ENCODE measurements at places on chromosomes 11 and 22.

- DNase-seq = no peak
Observed at GRCh38 chr22:37153901-37154300, 4.2 kb upstream of the IL2RB start.

DNA sequence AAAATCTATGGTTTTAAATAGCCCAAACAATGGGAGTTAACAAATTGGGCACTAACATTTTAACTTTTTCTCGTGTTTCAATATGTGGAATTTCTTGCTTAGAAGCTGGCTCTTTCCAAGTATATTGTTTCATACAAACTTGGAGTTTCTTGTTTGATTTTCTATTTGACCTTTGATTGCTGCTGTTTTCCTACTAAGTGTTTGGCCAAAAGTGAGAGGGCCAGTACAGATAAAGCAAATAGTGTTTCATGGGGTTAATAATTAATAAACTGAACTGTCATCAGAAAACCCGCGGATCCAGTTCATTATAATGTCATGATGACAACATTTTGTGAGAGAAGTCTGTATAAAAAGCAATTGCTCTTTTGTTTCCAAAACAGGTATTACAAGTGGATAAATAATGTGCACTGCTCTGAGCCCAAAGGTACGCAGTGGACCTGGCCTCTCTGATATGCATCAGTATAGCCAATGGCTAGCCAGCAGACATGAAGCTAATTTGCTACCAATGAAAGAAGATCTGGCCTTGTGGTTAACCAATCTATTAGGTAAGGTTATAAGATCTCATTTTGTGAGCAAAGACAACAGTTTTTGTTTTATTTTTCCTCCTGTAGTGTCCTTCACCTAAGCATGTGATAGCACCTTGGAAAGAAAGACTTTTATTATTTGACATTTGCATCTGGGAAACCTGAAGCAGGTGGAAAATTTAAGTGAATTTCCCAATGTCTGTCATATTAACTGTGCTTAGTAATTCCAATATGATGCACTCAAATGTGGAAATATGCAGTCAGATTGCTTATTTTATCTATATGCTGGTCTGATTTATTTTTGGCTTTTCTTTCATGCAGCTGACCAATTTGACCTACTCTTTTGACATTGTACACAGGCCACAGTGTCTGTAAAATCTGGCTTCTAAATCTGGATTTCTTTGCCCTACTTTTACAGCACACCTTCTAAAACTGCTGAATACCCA is 8.3 kb downstream of the GAS2 start:
- DNase-seq = no peak

DNA sequence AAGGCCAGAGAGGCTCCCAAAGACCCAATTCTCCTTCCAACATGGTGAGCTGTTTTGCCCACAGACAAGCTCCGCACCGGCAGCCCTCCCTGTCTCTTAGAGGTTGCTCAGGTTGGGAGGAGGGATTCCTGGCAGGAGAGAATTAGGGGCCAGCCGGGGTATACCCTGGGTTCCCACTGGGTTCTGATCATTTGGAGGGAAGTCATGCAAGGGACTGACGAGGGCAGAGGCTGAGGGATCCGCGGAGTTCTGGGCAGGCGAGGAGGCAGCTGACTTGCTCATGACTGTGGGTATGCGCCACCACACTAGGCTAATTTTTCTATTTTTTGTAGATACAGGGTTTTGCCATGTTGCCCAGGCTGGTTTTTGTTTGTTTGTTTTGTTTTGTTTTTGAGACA is 4.6 kb downstream of the ST3GAL4 start:
- no peak for DNase-seq

GRCh38 chr11:109851780-109852390 is 241.3 kb upstream of the ZC3H12C start:
- no peak for DNase-seq

DNA sequence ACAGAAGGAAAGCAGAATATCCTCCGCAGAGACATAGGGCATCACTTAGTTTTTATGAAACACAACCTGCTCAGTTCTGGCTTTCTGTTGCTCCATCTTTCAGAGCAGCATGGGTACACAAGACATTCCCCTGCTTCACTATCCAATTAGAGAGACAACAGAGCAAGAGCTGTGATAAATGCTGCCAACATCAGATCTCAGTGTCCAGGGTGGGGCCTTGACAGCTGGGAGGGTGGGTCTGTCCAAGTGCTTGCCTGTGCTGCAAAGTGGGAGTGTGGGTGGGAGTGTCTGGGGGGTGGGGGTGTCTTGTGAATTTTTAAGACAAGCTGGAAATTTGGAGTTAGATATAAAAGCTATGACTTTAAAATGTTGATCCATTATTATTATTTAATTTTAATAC is 369.6 kb downstream of the TENM4 start:
- DNase-seq = no peak

DNA sequence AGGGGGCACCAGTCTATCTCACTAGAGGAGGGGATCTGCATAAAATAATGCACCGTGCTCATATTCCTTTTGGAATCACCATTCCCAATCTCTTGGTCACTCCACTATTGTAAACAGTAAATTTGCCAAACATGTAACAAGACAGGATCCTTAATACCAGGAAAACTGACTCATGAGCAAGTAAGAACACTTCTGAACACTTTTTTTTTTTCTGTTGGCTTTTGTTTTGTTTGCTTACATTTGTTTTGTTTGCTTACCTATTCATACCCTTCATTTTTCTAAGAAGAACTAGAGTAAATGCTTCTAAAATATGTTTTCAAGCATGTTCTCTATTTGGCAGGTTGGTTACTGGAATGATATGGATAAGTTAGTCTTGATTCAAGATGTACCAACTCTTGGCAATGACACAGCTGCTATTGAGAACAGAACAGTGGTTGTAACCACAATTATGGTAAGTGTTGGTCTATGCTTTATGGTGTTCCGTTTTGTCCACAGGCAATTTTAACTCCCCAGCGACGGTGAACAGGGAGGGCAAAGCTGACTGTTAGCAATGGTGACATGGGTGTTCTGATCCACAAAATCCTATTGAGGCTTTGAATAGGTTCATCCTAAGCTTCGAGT is 111.8 kb downstream of the MSANTD4 start:
- DNase-seq = no peak

GRCh38 chr22:43008509-43008908 is 6.4 kb downstream of the PACSIN2 start:
- DNase-seq = no peak

GRCh38 chr11:85595285-85595884 is 31.8 kb downstream of the DLG2 start:
- DNase-seq = no peak

GRCh38 chr11:129447654-129448239 is 72.1 kb downstream of the BARX2 start:
- no peak for DNase-seq

GRCh38 chr11:124682443-124682842 is 8.7 kb downstream of the SPA17 start:
- DNase-seq = no peak

DNA sequence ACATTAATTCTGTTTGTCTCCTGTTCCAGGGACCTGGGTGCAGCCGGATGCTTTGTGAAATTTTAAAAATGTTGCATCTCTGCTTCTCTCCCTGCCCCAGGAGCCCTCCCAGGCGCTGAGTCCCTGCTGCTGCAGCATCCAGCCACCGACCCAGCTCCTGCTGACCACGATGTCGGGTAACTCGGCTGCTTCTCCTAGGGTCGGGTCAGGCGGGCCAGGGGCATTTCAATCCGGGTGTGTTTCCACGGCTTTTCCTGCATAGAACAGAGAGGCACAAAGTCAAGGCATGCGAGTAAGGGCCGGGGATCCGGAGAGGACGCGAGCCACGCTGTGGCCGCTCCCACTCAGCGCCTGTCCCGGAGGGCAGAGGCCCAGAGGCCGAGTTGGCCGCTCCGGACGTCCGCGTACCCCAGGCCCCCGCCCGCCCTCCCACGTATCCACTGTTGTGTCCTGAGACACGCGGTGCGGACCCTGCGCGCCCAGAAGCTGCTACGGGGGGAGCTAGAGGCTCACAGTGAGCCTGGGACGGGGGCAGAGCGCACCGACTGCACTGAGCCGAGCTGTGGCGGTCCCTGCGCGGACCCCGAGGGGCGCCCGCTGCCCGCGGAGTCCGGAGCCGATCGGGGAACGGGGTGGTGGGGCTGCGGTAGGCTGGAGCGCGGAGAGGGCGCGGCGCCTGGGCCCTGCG is at the start of gene POU2AF3:
Gene POU2AF3 (plus strand): TSS at position 134 of the 688 bp plus-strand sequence. CDS start 36 bp downstream, at position 170.
- DNase-seq = no peak

DNA sequence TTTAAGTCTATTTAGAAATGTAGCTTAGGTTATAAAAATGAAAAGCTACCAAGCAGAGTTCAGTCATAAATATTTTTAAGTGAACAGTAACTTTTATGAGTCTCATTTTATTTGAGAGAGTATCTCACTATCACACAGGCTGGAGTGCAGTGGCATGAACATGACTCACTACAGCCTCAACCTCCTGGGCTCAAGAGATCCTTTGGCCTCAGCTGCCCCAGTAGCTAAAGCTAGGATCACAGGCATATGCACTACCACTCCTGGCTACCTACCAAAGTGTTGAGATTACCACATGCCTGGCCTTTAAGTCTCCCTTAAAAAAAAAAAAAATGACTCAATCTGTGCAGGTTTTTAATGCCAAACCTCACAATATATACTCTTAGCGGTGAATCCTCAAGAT is 34.7 kb upstream of the CLNS1A start:
- DNase-seq = no peak

DNA sequence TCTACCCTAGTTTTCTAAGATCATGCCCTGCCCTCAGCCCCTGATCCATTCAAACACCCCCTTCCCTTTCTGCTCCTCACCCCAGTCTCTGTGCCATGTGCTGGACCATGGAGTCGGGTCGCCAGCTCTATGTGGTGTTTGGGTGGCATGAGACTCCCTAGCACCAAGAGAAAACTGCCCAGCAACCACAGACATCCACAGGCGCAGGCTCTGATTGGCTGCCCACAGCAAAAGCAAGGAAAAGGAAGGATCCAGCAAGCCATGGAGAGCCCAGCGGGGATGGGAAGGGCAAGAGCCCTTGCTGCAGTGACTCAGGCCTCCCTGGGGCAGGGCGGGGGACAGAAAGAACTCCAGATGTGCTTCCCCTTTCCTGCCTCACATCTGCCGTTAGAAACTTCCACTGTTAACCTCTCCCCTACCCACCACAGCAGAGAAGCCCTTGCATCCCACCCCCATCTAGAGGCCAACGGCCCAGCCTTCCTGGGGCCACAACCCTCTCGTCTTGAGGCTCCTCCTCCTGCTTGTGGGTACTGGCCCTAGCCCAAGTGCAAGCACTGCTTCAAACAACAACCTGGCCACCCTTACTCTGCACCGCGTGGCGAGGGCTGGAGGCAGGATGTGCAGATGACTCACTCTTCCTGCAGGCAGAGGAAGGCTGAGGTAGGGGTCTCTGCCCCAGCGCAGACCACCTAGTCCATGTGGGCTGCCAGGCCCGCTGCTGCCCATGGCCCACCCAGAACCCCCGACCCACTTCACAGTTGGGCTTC is 9.7 kb upstream of the AHNAK start:
- DNase-seq = peak; percentile 27

GRCh38 chr11:3046190-3046589 is 11.0 kb downstream of the CARS1 start:
- DNase-seq = no peak

DNA sequence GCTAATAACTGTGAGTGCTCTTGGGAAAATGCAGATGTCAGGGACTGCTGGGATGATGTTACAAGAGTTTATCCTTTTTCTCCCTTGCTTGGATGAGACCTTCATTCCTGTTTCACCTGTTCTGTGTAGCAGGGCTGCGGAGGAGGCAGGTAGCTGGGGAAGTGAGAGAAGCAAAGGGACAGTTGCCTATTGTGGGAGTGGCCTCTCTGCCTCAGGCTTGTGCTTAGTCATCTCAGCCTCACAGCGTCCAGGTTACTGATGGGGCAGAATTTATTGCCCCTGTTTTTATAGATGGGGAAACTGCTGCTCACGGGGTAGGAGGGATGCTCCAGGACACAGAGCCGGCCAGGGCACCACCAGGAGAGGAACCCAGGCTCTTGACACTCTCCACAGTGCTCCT is 1.7 kb downstream of the STX3 start:
- DNase-seq = no peak

DNA sequence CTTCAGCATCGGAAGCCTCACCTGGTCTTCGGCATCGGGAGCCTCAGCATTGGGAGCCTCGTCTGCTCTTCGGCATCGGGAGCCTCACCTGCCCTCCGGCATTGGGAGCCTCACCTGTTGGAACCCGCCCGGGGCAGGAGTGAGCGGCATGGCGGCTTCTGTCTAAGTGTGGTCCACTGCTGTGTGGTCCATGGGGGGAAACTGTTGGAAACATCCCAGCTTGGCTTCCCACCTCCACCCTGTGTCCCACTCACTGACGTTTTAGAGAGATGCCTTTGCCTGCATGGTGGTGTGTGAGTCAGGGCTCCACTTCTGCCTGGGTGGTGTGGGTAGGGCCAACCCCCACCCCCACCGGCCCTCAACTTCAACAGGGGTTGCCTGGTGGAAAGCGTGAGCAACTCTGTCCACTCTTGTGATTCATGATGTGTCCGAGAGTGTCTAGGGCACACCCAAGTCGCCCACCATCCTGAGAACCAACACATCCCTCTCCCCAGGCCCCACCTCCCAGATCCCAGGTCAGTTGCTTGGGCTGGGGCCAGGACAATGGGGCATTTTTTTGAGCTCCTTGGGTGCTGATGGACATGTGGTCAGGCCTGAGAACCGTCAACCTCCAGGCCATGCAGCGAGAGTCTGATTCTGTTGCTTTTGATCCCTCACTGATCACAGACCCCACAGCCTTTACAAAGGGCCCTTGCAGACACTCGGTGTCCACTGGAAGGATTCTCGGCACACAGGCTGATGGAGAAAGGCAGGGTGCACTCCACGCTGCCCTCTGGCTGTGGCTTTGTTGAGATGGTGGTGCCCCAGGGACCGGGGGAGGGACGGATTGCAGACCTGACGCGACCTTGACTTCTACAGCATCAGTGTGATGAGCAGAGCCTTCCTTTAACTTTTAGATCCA is 406.7 kb downstream of the TBC1D22A start:
- DNase-seq = no peak

DNA sequence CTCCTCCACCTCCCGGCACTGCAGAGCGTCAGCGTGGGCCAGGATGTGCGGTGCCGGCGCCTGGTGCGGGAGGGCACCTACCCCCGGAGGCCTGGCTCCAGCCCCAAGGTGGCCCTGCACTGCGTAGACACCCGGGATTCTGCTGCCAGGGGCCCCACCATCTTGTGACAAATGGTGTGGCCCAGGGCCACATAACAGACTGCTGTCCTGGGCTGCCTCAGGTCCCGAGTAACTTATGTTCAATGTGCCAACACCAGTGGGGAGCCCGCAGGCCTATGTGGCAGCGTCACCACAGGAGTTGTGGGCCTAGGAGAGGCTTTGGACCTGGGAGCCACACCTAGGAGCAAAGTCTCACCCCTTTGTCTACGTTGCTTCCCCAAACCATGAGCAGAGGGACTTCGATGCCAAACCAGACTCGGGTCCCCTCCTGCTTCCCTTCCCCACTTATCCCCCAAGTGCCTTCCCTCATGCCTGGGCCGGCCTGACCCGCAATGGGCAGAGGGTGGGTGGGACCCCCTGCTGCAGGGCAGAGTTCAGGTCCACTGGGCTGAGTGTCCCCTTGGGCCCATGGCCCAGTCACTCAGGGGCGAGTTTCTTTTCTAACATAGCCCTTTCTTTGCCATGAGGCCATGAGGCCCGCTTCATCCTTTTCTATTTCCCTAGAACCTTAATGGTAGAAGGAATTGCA is 13.5 kb downstream of the TSKU start:
- DNase-seq = no peak

Data from nucleus accumbens (tissue), 56 donors.